Esophagus squamous epithelium (tissue), 5 donors: ENCODE measurements at places on chromosomes 2 and 18.

GRCh38 chr2:60152226-60152833 is 401.1 kb downstream of the BCL11A start:
- no peak for DNase-seq

- no peak for DNase-seq
Measured at GRCh38 chr2:164554487-164554886, 66.8 kb downstream of the GRB14 start.

- no peak for DNase-seq
Measured at GRCh38 chr2:45212953-45213635, 203.8 kb upstream of the SIX2 start.

- DNase-seq, result no peak
Measured at GRCh38 chr2:2664989-2665833, 334.1 kb upstream of the MYT1L start.

GRCh38 chr2:102387763-102388546 is 32.4 kb downstream of the IL18R1 start:
- no peak for DNase-seq

DNA sequence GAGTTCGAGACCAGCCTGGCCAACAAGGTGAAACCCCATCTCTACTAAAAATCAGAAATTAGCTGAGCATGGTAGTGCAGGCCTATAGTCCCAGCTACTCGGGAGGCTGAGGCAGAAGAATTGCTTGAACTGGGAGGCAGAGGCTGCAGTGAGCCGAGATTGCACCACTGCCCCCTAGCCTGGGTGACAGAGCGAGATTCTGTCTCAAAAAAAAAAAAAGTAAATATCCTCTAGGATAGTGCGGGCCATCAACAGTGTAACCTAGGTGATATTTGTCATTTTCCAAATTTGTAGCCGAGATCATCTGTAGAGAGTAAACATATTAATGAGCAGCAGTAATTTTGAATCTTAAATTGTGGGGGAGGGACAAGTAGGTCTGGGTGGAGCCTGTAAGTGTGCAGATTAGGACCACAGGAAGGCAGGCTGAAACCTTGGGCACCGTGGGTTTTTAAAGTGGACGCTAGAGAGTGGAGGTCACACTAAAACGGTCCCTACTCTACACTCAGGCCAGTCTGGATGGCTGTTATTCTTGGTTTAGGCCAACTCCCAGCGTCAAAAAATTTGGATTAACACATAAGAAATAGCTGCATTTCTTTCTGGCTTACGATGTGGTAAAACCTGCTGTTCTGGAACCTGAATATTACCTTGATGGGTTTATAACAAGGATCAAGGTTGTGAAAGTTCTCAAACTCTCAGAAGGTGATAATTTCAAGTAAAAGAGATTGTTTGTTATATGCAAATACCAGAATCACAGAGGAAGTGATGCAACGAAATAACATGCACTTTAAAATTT is 22.7 kb upstream of the TET3 start:
- DNase-seq, result no peak

- DNase-seq, result no peak
Measured at GRCh38 chr2:184906160-184906559, 307.8 kb downstream of the ZNF804A start.
